ENCODE measurements at places on chromosomes 7 and 10.

- no peak for DNase-seq
Measured at GRCh38 chr7:2002561-2003450, 229.9 kb downstream of the MAD1L1 start.

- no peak for DNase-seq
Measured at GRCh38 chr7:48111596-48111995, 22.5 kb downstream of the UPP1 start.

DNA sequence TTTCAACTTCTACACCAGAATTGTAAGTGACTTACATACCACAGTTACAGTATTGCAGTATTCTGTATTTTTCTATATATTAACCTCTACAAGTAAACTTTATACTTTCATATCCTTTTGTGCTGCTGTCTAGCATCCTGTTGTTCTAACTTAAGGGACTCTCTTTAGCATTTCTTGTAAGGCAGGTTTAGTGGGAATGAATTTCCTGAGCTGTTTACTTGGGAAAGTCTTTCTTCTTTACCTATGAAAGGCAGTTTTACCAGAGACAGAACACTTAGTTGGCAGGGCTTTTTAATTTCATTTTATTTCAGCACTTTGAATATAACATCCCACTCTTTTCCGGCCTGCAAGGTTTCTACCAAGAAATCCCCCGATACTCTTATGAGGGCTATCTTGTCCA is 75.8 kb upstream of the WAC start:
- DNase-seq, result no peak

- DNase-seq, result no peak
Measured at GRCh38 chr7:142908921-142909890, 23.7 kb upstream of the TRPV6 start.

DNA sequence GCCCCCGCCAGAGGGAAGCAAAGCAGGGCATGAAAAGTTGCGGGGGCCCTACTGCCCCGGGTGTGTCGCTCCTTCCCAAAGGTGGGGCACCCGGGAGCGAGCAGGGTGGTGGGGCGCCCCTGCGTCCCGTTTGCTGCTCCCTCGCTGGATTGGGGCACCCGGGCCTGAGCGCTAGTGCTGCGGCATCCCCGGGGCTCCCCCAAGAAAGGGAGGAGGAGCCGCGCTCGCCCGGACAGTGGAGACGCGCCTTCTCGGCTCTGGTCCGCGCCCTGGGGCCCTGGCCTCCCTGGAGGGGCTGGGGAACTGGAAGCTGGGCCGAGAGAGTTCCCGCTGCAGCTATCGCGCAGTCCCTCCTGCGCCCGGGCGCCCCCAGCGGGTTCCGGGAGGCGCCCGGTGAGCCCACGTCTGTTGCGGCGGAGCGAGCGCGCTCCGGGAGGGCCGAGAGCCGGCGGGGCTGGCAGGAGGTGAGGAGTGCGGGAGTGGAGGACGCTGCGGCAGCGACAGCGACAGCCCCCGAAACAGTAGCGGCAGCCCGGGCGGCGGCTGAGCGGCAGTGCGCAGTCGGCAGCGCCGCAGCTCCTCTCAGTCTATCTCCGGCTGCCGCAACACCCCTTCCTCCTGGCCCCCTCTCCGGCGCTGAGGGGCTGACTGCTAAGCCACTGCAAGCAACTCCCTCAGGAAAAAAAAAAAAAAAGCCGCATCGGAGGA is 504 bp upstream of the BMPER start:
- no peak for DNase-seq

DNA sequence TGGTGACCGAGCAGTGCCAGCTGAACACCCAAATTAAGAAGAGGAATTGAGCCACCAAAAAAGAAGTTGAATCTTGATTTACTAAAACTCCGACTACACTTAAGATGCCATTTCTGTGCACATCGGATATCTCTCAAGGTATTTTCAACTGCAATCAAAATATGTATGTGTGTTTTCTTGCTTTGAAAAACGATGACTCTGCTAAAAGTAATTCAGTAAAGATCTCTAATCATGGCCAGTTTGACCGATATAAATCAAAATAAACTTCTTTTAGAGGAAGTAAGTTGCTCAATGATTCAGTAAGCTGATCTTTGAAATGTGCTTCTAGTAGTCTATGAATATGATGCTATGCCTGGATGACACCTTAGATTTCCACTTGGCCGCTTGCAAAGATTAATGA is 453.5 kb upstream of the TPK1 start:
- no peak for DNase-seq

Data from stimulated activated CD8-positive, alpha-beta memory T cell treated with anti-CD3 and anti-CD28 coated beads, Interleukin-4, amount 100 ng/mL, for 4 hours (primary cell).